ENCODE measurements at places on chromosomes 5 and 9. TPM values are rescaled to one million over a fixed set of nuclear protein-coding genes. Genes with fewer than 3 reads are reported as not detected.

The SOX30 gene
- total RNA-seq = not detected

The NRG2 gene
- total RNA-seq = 0.98 TPM

The REEP2 gene
- total RNA-seq = 11.2 TPM

The INSL6 gene
- total RNA-seq = not detected

The SIT1 gene
- total RNA-seq = 0.07 TPM

The CORO2A gene
- total RNA-seq = 0.73 TPM

The WNT8A gene
- total RNA-seq = not detected

The TNFSF8 gene
- total RNA-seq = not detected

The MZB1 gene
- total RNA-seq = not detected

The FAM153A gene
- total RNA-seq = 0.10 TPM

The NPR3 gene
- total RNA-seq = 43.4 TPM

The GALT gene
- 34.2 TPM for total RNA-seq

The HIGD2A gene
- total RNA-seq = 44.1 TPM

The TUSC1 gene
- total RNA-seq = 9.4 TPM

The CDK7 gene
- total RNA-seq = 55.9 TPM

The FAM78A gene
- 0.69 TPM for total RNA-seq

The HTR4 gene
- total RNA-seq = 0.07 TPM

The ASPN gene
- 9.6 TPM for total RNA-seq

The PDCD1LG2 gene
- 22.8 TPM for total RNA-seq

The CCDC192 gene
- total RNA-seq = not detected

The NUTM2F gene
- total RNA-seq = not detected

The PCDHGC4 gene
- total RNA-seq = 4.2 TPM

The SPATA6L gene
- 0.39 TPM for total RNA-seq

The CARD9 gene
- 3.1 TPM for total RNA-seq

The CHSY3 gene
- 41.9 TPM for total RNA-seq

The GPRIN1 gene
- 2.9 TPM for total RNA-seq

The COL15A1 gene
- total RNA-seq = 229 TPM

The TAF11L10 gene
- total RNA-seq = not detected

The SLC34A3 gene
- total RNA-seq = not detected
